ENCODE measurements at places on chromosomes 3 and 15. TPM values are rescaled to one million over a fixed set of nuclear protein-coding genes. Genes with fewer than 3 reads are reported as not detected.

IGDCC3 gene
- not detected for polyA plus RNA-seq

MBD4 gene
- 17.4 TPM for polyA plus RNA-seq

TIGIT gene
- polyA plus RNA-seq = 0.24 TPM

SOX14 gene
- polyA plus RNA-seq = not detected

Data from liver (tissue), 10 donors.